ENCODE measurements at places on chromosomes 5 and 9.

DNA sequence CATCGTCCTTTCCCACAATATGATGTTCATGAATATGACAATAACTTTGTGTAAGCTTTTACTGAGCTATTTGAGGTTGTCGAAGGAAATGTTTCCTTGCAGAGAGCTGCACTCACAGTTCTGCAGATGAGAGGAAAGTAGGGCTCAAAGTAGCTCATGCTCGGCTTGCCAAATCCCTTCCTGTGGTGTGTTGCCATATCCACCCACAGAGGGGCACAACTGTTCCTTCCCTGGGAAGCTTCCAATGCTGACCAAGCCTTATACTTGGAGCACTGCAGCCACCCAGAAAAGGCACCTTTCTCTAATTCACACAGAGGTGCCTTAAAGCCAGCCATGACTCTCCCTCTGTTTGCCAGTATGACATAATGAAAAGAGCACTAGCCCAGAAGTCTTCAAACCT is 390.3 kb downstream of the CAAP1 start:
- no peak for DNase-seq

DNA sequence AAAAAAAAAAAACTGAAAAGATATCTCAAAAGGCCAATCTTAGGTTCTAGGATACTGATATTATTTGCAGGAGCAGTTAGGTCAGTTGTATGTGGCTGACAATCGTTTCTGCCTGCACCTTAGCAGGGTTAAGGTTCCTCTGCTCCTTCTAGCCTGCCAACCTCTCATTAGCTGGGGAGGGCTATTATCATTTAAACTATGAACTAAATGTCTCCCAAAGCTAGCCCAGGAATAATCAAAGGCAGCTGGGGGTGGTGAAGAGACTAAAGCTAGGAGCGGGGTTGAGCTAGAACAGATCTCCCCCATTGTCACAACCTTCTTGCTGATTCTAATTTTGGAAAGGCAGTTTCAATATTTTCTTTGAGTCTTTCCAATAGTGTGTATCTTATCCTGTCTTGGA is 99.9 kb downstream of the ICE1 start:
- DNase-seq: no peak

DNA sequence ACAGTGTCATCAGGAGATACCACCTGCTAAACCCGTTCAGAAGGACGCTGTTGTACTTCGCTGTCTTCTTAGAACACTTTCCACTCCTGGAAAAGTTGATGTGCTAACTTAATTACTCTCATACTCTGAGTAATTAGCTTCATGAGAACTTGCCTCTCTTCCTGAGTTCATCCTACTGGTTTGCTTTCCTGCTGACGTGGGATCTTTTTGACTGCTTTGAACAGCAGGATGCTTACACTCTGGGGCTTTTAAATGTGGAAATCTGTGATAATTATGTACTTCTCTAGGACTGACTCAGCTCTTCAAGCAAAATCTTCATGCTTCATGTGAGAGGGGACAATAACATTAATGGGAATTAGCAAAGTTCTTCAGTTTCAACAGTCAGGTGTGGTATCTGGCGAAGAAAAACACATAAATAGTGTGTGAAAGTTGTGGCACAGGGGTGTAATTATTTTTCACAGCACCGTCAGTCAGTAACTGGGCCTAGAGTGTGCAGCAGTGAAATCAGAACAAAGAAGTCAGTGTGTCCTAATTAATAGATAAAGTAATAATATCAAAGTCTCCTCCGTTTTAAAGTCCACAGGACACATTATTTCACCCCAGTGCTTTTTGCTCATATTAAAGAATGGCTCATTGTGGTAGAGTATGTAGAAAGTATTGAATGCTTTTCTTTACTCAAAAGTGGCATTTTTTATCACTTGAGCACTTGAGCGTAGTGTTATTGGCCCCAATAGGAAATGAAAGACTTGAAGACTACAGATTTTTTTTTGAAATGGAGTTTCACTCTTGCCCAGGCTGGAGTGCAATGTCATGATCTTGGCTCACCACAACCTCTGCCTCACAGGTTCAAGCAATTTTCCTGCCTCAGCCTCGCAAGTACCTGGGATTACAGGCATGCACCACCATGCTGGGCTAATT is 140.9 kb upstream of the DMRT1 start:
- no peak for DNase-seq

- no peak for DNase-seq
Measured at GRCh38 chr5:111398013-111398412, 114.3 kb downstream of the STARD4 start.

DNA sequence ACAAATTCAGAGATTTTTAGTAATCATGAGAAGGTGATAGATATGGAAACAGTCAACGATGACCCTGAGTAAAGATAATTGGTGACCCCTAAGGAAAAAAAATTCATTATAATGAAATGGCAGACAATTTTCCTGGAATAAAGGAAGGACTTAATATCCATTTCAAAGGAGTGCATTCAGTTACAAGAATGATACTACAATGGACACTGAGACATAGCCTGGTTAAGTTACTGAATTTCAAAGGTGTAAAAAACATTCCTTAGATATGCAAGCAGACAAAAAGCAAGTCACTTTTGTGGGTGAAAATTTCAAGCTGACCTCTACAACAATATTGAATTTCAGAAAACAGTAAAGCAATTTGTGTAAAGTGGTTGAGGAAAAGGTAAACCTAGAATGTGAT is 1012.5 kb upstream of the SEMA6A start:
- DNase-seq: no peak

- no peak for DNase-seq
Measured at GRCh38 chr9:110214090-110214489, 6.1 kb upstream of the C9orf152 start.

DNA sequence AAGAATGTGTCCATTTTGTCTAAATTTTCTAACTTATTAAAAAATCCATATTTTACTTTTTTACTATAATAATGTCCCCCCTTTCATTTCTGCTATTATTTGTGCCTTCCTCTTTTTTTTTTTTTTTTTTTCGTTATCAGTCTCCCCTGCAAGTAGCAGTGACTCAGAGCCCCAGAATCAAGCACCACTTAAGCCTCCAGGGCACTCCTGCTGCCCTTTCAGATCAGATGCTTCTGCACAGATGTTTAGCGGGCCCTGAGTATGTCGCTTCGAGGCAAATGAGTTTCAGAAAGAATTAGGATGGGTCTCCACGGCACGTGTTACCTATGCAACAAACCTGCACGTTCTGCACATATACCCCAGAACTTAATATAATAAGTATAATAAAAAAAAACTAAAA is 11.7 kb downstream of the MED7 start:
- no peak for DNase-seq

- no peak for DNase-seq
Measured at GRCh38 chr5:115274584-115274983, 11.9 kb upstream of the PGGT1B start.

GRCh38 chr5:116415182-116415581 is 159.4 kb downstream of the SEMA6A start:
- DNase-seq: no peak

DNA sequence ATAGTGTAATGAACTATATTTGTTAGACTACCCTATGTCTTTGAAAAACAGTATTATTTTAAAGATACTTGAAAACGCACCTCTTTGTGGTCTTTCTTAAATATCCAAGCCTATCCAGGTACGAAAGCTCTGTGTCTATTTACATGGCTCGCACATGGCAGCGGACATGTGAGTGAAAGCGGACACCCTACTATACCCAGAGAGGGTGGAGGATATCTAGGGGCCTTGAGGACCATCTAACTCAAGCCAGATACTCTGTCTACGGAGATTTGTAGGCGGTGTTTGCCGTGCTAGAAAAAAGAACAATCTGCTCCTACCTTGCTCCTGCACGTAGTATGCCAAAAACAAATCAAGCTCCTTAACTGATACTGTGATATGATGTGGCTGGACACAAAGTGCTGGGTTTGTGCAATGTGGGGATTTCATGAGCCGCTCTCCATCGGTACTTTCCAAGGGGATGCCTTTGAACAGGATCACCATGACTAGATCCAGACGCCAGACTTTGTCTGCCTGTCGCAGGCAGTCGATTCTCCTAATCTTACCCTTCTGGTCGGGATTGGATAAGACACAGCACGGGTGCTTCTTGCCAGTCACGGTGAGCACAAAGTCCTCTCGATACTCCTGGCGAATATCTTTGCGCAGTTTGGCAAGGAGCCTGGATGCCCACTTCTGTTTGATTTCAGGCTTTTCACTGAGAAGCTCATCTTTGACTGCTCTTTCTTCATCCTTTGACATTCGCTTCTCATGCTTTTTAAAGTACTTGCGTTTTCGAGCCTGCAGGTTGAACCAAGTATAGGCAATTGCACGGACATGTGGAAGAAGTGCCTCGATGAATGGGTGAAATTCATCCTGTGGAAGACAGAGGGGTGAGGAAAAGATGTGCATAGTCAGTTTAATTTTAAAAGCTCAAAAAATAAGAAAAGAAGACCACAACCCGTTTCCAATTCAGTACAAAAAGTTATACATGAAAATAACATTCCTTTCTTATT is 7.0 kb downstream of the NFIB start:
- no peak for DNase-seq

- DNase-seq: no peak
Measured at GRCh38 chr9:80649001-80649420, 1040.3 kb downstream of the TLE1 start.

- DNase-seq: no peak
Measured at GRCh38 chr5:179509845-179510244, 40.5 kb upstream of the RUFY1 start.

DNA sequence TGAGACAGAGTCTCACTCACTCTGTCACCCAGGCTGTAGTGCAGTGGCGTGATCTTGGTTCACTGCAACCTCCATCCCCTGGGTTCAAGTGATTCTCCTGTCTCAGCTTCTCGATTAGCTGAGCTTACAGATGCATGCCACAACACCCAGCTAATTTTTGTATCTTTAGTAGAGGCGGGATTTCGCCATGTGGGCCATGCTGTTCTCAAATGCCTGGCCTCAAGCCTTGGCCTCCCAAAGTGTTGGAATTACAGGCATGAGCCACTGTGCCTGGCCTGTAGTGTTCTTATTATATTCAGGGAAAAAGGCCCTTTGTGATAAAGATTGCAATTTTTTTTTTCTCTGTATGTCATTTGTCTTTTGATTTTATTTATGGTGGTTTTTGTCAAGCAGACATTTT is 24.0 kb upstream of the MCCC2 start:
- no peak for DNase-seq

DNA sequence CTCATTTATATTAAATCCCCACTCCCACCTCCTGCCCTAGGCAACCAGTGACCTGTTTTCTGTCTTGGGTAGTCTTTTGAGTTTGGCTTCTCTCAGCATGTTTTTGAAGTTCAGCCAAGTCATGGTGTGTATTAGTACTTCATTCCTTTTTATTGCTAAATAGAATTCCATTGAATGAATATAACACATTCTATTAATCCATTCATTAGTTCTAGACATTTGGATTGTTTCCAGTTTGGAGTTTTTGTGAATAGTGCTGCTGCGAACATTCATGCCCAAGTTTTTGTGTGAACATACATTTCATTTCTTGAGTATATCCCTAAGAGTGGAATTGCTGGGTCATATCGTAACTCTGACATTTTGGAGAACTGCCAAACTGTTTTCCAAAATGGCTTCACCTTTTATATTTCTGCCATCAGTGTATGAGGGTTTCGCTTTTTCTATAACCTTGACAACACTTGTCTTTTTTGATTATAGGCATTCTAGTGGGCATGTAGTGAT is 2.7 kb downstream of the ZNF346 start:
- no peak for DNase-seq

GRCh38 chr9:33750307-33750838 is 45.0 kb upstream of the PRSS3 start:
- no peak for DNase-seq

- no peak for DNase-seq
Measured at GRCh38 chr9:99852617-99853016, 30.9 kb downstream of the NR4A3 start.

DNA sequence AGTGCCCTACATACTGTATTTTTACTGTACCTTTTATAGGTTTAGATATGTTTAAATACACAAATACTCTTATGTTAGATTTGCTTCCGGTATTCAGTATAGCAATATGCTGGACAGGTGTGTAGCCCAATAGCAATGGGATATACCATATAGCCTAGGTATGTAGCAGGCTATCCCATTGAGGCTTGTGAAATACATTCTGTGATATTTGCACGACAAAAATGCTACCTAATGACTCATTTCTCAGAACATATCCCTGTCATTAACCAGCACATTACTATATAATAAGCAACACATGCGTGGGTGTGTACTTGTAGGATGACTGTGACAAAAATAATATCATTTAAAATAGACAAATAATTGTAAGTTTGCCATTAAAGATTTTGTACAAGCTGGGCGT is 208.8 kb downstream of the MRPS30 start:
- no peak for DNase-seq

DNA sequence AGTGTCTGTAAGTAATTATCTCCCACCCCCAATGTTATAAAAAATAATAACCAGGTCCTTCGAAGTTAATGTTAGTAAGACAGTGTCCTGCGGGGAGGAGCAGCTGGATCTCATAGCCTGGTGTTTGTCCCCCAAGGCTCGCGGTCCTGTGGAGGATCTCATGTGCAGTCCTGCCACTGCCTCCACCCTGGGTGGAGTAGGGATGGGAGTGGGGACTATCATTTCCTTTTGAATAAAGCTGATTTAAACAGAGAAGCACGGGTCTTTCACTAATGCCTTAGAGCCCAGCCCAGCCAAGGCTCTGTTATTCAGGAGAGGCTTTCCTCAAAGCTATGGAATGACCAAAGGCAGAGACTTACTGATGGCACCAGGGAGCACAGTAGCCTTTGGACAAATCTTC is 40.2 kb downstream of the SUB1 start:
- DNase-seq: no peak

DNA sequence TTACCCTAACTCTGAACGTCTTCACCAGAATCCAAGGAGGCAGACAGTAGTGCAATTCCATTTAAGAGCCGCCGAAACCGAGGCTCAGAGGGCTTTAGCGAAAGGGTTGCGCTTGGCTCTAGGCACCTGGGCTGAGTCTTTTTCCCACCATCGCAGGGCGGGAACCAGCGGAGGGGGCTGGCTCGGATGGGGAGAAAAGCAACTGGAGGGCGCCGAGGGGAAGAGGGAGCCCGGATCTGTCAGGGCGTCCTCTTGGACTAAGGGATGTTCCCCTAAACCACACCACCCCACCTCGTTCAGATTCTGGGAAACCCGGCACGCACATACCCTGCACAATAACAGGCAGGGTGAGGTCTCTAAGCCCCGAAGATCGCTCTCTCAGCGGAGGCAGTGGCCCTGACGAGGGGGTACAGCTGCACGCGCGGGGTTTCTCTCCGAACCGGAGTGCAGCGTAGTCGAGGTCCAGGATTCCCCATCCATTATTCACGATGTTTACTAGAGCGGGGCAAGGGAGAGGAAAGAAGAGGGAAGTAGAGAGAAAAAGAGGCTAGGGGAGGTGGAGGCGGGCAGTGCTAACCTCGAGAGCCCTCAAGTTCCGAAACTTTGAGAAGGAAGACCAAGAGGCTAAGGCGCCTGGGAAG is 1.3 kb upstream of the POU4F3 start:
- no peak for DNase-seq

DNA sequence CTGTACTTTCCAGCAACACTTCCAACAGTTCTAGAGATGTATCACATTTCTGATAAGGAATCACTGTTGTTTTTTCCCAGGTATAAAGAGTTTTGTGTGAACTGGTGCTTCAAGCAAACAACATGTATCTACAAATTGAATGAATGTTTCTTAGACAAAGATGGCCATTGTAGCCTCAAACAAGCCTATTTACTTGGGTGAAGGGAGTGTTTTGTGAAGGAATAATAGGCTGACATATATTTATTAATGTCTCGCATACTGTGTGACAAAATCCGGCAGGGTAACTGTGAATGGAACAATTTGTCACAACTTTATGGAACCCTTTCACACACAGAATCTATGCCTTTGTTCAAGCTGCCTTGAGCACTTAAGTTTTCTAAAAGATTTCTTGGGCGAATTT is 24.8 kb upstream of the DAB2 start:
- no peak for DNase-seq

Data from neural crest cell (in vitro differentiated cells).